ENCODE measurements at places on chromosomes 2 and 18. TPM values are rescaled to one million over a fixed set of nuclear protein-coding genes. Genes with fewer than 3 reads are reported as not detected.

GRCh38 chr2:204625135-204625534, 79.9 kb downstream of the PARD3B start:
- DNase-seq = no peak

- DNase-seq = no peak
Measured at GRCh38 chr2:47516360-47517104, 113.6 kb downstream of the MSH2 start.

GRCh38 chr2:133884739-133885381, 316.6 kb upstream of the NCKAP5 start:
- no peak for DNase-seq

DNA sequence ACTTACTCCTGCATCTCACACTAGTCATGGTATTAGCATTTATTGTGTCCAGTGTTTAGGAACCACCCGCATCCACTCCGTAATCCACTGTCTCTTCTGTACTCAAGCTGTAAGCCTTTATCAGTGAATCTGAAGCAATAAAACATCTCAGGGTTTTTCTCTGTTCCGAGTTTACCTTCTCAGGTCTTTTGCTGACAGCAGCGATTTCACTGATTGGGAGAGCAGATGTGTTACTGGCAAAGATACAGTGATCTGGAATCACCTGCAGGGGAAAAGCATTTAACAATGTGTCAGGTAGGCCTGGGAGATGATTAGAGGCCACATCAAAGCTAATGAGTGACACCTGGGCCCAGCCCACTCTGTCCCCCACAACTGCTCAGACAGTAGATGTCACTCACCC, 24.6 kb downstream of the GAREM2 start:
- no peak for DNase-seq

DNA sequence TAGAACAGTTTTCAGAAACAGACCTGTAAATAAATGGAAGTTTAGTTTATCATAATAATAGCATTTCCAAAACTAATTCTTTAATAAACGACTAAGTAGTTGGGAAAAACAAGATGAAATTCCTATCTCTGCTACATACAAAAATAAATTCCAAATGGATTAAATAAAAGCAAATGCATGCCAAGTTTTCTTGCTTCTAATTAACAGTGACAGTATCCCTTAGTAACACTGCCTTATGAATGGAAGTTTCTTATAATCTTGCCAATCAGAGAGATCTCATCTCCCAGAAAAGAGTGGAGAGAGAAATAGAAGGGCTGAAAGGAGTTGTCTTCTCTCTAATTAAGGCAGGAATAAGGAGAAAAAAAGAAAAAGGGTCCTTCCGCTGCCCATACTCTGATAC, 133.9 kb downstream of the GFPT1 start:
- no peak for DNase-seq

DNA sequence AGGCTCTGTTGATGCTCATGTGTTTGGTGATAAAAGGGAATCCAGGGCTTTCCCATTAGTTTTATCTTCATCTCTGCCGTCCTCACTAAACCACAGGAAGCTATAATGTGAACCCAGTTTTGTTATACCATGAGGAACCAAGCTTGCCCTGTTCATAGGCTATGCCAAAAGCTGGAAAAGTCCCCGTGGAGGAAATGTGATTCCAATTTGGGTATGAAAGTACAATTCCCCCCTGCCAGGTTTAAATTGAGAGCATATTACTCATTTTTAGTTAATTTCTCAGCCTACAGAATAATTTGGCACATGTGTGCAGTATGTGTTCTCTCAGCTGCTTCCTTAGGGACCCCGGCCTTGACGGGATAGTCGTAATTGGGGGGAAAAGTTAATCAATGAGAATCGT, 327.4 kb downstream of the RND3 start:
- DNase-seq = no peak

- no peak for DNase-seq
Measured at GRCh38 chr2:888906-889566, 61.6 kb upstream of the SNTG2 start.

DNA sequence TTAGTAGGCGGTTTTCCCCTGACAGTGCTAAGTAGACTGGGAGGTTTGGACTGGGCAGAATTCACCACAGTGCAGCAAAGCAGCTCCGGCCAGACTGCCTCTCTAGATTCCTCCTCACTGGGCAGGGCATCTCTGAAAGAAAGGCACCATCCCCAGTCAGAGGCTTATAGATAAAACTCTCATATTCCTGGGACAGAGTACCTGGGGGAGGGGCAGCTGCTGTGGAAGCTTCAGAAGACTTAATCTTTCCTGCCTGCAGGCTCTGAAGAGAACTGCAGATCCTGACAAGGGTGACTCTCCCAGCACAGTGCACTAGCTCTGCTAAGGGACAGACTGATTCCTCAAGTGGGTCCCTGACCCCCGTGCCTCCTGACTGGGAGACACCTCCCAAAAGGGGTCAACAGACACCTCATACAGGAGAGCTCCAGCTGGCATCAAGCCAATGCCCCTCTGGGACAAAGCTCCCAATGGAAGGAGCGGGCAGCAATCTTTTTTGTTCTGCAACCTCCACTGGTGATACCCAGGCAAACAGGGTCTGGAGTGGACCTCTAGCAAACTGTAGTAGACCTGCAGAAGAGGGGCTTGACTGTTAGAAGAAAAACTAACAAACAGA, 266.8 kb upstream of the CRIM1 start:
- DNase-seq = peak; percentile 82

DES gene
- total RNA-seq = 0.70 TPM

RALB gene
- 19.5 TPM for total RNA-seq

PTPRM gene
- total RNA-seq = 131 TPM

ARHGAP25 gene
- total RNA-seq = 0.50 TPM

SERPINB5 gene
- total RNA-seq = not detected

TXNDC2 gene
- total RNA-seq = 0.28 TPM

CYP26B1 gene
- 4.9 TPM for total RNA-seq

UGT1A3 gene
- total RNA-seq = not detected

Measured in chondrocyte (in vitro differentiated cells).